ENCODE measurements at places on chromosomes 5 and 9. TPM values are rescaled to one million over a fixed set of nuclear protein-coding genes. Genes with fewer than 3 reads are reported as not detected.

The DRD1 gene
- not detected for total RNA-seq

The PDGFRB gene
- total RNA-seq = 337 TPM

The DBN1 gene
- total RNA-seq = 61.5 TPM

The GPRIN1 gene
- 1.4 TPM for total RNA-seq

The HTR1A gene
- total RNA-seq = not detected

The NR6A1 gene
- total RNA-seq = 2.6 TPM

The ZBTB34 gene
- 13.8 TPM for total RNA-seq

The IL4 gene
- not detected for total RNA-seq

The PCDHB4 gene
- 0.59 TPM for total RNA-seq

Data from uterus (tissue), 4 donors.